Activated CD4-positive, alpha-beta memory T cell treated with anti-CD3 and anti-CD28 coated beads for 36 hours (primary cell): ENCODE measurements at places on chromosomes 2 and 18. TPM values are rescaled to one million over a fixed set of nuclear protein-coding genes. Genes with fewer than 3 reads are reported as not detected.

IL1F10 gene
- not detected for total RNA-seq

GKN1 gene
- not detected for total RNA-seq

DNA sequence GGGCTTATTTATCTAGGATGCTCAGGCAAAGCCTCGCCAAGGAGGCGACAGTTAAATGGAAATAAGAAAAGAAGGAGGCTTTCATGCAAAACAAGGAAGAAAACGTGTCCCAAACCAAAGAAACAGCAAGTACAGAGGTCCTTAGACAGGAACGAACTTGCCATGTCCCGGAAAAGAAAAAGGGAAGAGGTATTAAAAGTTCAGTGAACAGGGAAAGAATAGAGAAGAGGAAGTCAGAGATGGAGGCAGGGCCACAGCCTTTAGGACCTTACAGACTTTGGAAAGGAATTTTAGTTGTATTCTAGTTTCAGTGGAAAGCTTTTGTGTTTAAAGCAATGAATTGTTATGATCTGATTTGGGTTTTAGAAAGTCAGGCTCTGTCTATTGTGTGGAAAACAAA lies 22.1 kb downstream of the IKZF2 start:
- H3K27me3 ChIP-seq = no peaks in the 10 kb centered on the region
- H3K4me3 ChIP-seq = no peak overlapping the region
- no peaks in the 10 kb centered on the region for H3K36me3 ChIP-seq
- no peak for DNase-seq
- no peak overlapping the region for H3K27ac ChIP-seq

GRCh38 chr18:67007085-67007484 lies 403.2 kb upstream of the CDH19 start:
- no peaks in the 10 kb centered on the region for H3K36me3 ChIP-seq
- no peak overlapping the region for H3K27ac ChIP-seq
- no peaks in the 10 kb centered on the region for H3K4me1 ChIP-seq
- no peak overlapping the region for H3K4me3 ChIP-seq

COL4A3 gene
- total RNA-seq = not detected

C2orf42 gene
- total RNA-seq = 23.9 TPM

- H3K27me3 ChIP-seq = no peaks in the 10 kb centered on the region
- no peak for DNase-seq
- H3K36me3 ChIP-seq = peaks cover 2% of the 10 kb centered on the region
- H3K27ac ChIP-seq = no peak overlapping the region
- H3K4me3 ChIP-seq = no peak overlapping the region
- peaks cover 9% of the 10 kb centered on the region for H3K4me1 ChIP-seq
Observed at GRCh38 chr2:207974216-207974605, 51.1 kb downstream of the PLEKHM3 start.

DNA sequence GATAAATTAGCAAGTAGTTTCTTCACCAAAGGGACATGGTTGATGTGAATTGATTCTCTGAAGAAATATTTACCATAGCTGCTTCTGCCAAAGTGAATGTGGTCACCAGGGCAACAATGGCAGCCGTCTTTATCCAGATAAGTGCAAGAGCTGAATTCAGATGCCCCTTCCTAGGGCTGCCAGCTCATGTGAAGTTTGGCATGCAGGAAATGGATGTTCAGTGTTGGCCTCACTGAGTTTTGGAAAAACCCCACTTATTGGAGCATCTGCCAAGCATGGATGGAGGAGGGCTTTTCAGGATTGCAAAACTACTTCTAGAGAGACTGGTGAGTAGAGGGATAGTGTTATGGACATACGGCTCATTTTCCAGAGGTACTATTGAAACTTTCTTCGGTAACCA lies 80.8 kb downstream of the FMNL2 start:
- no peak for DNase-seq
- H3K4me3 ChIP-seq = no peak overlapping the region
- H3K4me1 ChIP-seq = peaks cover 27% of the 10 kb centered on the region
- peaks cover 24% of the 10 kb centered on the region for H3K27me3 ChIP-seq
- no peaks in the 10 kb centered on the region for H3K36me3 ChIP-seq
- peak overlapping the region; percentile 64 for H3K27ac ChIP-seq

- H3K4me3 ChIP-seq = no peak overlapping the region
- H3K27ac ChIP-seq = no peak overlapping the region
- H3K4me1 ChIP-seq = no peaks in the 10 kb centered on the region
- no peaks in the 10 kb centered on the region for H3K36me3 ChIP-seq
- DNase-seq = no peak
Observed at GRCh38 chr2:149814049-149814448, 226.5 kb upstream of the MMADHC start.

DNA sequence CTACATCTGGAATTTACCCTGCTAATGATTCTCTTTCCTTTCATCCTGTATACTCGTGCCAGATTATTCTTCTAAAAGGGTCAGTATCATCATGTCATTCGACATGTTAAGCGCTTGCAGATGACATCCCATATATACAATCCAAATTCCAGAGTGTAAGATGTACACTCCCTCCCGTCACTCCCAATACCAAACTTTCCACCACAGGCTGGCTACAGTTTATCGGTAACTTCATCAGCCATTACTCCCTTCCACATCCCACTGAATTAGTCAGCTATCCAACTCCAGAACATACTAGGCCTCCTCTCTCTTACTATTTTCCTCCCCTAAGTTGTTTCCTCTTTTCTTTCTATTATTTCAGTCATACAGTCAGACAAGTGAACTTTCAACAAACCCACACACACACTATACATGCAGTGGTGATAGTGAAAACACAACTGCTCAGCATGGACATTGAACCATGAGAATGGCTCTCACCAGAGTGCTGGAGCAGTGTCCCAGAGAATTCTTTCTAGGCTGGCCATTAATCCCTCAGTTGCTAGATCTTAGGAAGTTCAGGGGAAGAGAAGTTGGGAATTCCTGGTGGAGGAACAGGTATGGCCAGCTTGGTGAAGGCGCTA lies 10.6 kb upstream of the NMI start:
- no peak for DNase-seq
- H3K36me3 ChIP-seq = no peaks in the 10 kb centered on the region
- H3K27ac ChIP-seq = no peak overlapping the region
- peaks cover 3% of the 10 kb centered on the region for H3K4me1 ChIP-seq

- H3K36me3 ChIP-seq = no peaks in the 10 kb centered on the region
- H3K4me1 ChIP-seq = peaks cover 2% of the 10 kb centered on the region
- DNase-seq = peak; percentile 67
- peaks cover 9% of the 10 kb centered on the region for H3K27me3 ChIP-seq
Observed at GRCh38 chr2:198296665-198297308, 492.4 kb downstream of the PLCL1 start.

RBMS1 gene
- total RNA-seq = 37.9 TPM

- DNase-seq = no peak
- H3K4me3 ChIP-seq = no peak overlapping the region
- H3K36me3 ChIP-seq = no peaks in the 10 kb centered on the region
- H3K27ac ChIP-seq = no peak overlapping the region
- H3K27me3 ChIP-seq = peaks cover 5% of the 10 kb centered on the region
Observed at GRCh38 chr18:23814991-23815614, 125.8 kb downstream of the LAMA3 start.

UCN gene
- 1.8 TPM for total RNA-seq

DNA sequence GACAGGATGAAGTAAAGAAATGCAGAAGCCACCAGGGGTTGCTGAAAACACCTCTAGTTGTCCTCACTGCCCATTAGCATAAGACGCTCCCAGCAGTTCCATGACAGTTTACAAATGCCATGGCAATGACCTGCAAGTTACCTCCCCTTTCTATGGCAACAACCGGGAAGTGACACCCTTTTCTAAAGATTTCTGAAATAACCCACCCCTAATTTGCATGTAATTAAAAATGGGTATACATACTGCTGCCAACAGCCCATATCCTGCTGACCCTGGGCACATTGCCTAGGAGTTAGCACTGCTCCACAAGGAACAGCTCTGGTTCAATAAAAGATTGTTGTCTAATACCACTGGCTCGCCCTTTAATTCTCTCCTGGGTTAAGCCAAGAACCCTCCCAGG lies 178.3 kb upstream of the LRATD1 start:
- no peaks in the 10 kb centered on the region for H3K4me1 ChIP-seq
- no peaks in the 10 kb centered on the region for H3K27me3 ChIP-seq
- no peak overlapping the region for H3K4me3 ChIP-seq
- no peaks in the 10 kb centered on the region for H3K36me3 ChIP-seq

DNA sequence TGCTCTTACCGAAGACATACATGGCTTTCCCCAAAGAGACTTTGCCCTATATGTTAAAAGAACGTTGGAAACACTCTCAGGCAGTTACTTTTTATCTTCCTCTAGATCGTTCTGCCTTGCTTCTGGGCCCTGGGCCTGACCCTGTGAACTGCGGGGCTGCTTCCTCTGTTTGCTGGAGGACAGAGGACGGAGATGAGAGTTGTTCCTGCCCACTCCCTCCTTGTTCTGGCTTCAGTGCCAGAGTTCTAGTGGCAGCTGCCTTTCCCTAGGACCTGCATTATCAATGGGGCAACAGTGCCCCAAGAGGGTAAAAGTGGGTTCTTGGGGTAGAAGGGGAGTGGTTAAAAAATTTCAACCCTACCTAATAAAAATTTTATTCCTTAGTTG lies 6.5 kb upstream of the FN1 start:
- H3K27ac ChIP-seq = no peak overlapping the region
- no peaks in the 10 kb centered on the region for H3K4me1 ChIP-seq
- no peak for DNase-seq
- no peak overlapping the region for H3K4me3 ChIP-seq

GRCh38 chr18:70663141-70663540 lies 374.3 kb downstream of the SOCS6 start:
- no peak for DNase-seq
- no peaks in the 10 kb centered on the region for H3K27me3 ChIP-seq
- H3K4me1 ChIP-seq = peaks cover 34% of the 10 kb centered on the region
- H3K36me3 ChIP-seq = no peaks in the 10 kb centered on the region

DNA sequence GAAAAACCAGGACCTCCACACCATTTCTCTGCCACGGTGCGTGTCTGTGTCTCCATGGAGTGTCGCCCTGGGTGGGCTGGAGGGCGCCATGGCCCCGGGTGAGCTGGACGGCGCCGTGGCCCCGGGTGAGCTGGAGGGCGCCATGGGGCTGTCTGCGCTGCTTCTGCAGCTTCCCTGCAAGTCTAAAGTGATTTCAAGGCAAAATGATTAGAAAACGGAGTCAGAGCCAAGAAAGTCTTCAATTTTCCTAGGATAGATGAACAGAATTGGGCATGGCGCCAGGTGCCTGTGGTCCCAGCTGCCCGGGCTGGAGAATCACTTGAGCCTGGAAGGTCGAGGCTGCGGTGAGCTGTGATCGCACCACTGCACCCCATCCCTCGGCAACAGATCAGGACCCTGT lies 27.7 kb upstream of the NFATC1 start:
- peaks cover 9% of the 10 kb centered on the region for H3K36me3 ChIP-seq
- peaks cover 20% of the 10 kb centered on the region for H3K4me1 ChIP-seq
- DNase-seq = no peak
- H3K27ac ChIP-seq = no peak overlapping the region
- H3K27me3 ChIP-seq = no peaks in the 10 kb centered on the region
- no peak overlapping the region for H3K4me3 ChIP-seq

TUBB8B gene
- not detected for total RNA-seq

DNA sequence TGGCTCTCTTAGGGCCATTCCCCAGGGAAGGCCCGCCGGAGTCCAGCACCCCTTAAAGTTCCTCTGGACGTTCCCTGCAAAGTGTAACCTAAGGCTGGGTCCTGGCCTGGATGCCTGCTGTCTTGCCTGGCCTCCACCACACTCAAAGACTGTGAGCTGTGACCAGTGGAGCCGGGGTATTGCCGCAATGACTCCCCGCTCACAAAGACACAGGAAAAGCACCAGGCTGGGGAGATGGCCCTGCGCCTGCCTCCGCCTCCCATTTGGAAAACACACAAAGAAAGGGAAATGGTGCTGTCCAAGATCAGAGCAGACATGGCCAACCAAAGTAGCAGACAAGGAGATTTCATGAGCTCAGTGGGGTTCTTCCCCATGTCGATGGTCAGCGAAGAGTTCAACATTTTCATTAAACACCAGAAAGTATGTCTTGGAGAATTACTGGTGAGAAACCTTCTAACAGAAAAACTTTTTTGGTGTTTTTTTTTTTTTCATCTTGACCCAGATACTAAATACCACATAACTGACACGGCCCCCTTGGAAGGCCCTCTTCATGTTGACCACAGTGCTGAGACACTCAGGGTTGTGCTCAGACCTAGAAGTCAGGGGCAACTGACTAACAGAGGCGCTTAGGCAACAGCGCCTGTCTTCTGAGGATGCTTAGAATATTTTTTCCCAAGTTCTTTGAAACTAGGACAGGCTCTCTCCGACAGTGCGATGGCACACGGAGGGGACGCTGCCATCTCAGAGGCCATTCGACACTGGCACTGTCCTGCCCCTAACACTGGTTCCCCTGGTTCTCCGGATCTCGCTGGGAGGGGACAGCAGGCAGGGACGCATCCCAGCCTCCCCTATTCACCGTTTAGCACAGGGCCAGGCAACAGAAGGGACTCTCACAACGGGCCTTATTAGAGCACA lies 226.4 kb upstream of the ID2 start:
- peak; percentile 34 for DNase-seq
- peaks cover 43% of the 10 kb centered on the region for H3K4me1 ChIP-seq
- peak overlapping the region; percentile 68 for H3K4me3 ChIP-seq
- peak overlapping the region; percentile 80 for H3K27ac ChIP-seq
